AG08396 (cell line): ENCODE measurements at places on chromosomes 4 and X.

- DNase-seq = no peak
Observed at GRCh38 chrX:126167560-126167959, 1.5 kb upstream of the DCAF12L2 start.

DNA sequence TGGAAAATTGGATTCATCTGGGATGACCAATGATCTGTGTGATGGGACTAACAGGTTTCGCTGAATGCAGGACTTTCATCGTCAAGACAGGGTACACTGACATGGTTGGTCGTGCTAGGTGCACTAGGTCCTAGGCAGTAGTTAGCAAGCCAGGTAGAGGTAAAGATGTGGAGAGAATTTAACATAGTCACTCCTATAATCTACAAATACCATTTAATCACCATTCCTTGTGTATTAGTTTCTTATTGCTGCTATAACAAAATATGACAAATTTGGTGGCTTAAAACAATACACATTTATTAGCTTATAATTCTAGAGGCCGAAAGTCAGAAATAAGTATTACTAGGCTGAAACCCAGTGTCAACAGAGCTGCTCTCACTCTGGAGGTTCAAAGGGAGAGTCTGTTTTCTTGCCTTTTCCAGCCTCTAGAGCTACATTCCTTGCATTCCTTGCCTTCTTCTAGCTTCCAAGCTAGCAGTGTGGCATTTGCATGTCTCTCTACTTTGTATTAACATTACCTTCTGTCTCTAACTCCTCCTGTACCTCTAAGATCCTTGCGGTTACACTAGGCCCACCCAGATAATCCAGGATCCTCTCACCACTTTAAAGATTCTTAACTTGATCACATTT, 98.7 kb upstream of the GRIA3 start:
- DNase-seq = no peak

DNA sequence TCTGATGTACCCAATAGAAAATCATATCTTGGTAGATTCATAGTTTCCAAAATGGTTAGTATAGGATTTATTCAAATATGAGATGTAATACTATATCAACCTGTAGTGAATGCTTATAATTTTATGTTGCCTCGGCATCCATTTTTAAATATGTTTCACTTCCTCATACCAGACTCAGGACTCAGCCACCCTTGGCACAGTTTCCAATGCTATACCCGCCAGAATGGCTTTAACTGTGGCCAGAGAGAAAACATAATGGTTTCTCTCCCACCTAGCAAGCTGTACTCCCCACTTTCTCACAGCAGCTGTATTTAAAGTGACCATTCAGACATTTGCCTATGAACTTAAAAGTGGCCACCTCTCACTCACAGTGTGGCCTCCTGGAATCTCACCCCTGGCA, 466.6 kb upstream of the PABPC4L start:
- no peak for DNase-seq

DNA sequence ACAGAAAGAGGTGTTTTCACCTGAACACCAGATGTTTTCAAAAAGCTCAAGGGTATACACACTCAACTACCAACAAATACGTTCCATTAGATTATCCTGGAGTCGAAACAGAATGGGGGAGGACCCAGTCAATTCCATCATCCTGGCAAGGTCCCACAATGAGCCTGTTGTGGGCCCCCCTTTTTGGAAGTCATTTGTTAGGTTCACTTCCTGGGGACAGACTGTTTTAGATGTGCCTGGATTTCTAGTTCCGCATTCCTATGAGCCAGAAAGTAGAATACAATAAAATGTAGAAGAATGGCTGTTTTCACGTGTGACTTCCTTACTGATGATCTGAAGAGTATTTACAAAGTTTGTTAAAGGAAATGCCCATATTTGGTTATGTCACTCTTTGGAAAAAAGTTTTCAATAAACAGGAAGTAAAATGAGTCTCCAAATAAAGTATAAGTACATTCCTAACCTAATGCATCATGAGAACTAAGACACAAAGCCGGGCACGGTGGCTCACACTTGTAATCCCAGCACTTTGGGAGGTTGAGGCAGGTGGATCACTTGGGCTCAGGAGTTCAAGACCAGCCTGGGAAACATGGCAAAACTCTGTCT, 192.5 kb downstream of the MAML3 start:
- DNase-seq = no peak
